ENCODE measurements at places on chromosomes 5 and 9. TPM values are rescaled to one million over a fixed set of nuclear protein-coding genes. Genes with fewer than 3 reads are reported as not detected.

DNA sequence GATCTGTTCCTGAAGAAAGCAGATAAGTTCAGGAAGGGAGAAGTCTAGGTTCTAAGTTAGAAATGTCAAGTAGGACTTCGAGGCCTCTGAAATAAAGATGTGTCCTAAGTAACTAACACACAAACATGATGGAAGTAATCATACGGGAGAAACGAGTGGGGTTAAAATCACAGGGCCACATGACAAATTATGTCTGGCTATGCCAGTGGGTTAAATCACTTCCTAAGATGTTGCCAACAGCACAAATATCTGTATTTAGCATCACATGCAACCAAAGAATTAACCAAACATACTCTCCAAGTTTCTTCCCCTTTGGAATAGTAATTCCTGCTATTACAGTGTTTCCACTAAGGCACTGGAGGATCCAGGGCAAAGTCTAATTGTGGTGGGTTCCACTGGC lies 13.7 kb upstream of the ZSWIM6 start:
- no peak overlapping the region for H3K27ac ChIP-seq
- peaks cover 24% of the 10 kb centered on the region for H3K4me1 ChIP-seq
- no peak for DNase-seq
- H3K27me3 ChIP-seq: no peaks in the 10 kb centered on the region

GRCh38 chr5:125683669-125684068 lies 739.5 kb upstream of the GRAMD2B start:
- no peaks in the 10 kb centered on the region for H3K27me3 ChIP-seq
- DNase-seq: no peak
- no peak overlapping the region for H3K27ac ChIP-seq
- H3K4me1 ChIP-seq: no peaks in the 10 kb centered on the region

DNA sequence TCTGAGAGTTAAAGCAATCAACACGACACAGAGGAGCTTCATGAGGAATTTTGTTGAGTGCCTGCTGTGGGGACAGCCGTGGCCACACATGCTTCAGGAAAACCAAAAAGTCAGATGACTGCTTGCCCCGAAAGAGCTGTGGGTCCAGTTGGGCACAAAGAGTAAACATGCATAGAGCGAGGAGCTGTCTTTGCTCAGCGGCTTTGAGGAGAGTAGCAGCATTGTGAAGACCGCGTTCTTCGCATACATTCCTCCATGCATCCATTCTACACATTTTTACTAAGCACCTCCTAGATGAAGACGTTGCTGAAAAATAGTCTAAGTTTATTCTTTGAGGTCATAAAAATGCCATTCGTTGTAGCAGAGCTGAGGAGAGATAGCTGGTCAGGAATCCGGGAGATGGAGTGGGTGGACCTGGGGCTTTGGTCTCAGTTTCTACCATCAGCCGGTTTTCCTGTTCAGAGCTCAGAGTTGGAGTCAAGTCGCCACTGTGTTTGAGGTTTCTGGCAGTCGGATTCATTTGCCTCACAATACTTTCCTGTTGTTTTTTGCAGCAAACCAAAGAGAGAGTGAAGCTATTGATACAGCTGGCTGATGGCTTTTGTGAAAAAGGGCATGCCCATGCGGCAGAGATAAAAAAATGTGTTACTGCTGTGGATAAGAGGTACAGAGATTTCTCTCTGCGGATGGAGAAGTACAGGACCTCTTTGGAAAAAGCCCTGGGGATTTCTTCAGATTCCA lies 194.5 kb upstream of the OTULINL start:
- peaks cover 52% of the 10 kb centered on the region for H3K36me3 ChIP-seq
- no peak for DNase-seq
- H3K4me3 ChIP-seq: no peak overlapping the region
- no peaks in the 10 kb centered on the region for H3K4me1 ChIP-seq
- no peak overlapping the region for H3K27ac ChIP-seq

DNA sequence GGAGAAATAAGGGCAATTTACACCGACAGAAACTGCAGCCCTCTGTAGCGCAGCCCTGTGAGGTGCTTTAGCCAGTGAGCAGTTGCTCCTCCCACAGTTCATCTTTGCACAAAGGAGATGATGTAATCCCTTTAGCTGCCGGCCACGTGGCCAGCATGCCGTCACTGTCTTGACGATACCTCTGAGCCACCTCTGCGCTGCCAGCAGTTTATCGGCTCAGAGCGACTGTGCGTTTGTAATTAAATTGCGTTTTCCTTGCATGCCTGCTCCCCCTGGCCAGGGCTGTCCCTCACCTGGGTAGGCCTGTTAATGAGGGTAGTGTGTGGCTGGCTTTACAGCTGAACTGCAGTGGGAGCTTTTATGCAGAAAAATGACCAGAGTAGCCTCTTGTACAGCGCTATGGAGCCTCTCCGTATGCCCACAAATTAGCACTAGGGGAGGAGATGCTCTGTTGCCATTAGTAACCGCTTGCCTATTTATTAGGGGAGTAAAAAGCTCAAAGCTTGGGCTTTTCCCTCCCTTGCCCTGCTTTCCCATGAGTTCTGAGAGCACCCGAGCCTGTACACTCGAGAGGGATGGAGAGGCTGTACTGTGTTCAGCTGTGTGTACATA lies 107.0 kb downstream of the TRIO start:
- no peak overlapping the region for H3K4me3 ChIP-seq
- DNase-seq: no peak
- no peaks in the 10 kb centered on the region for H3K27me3 ChIP-seq

GRCh38 chr5:178994580-178995340 lies at the start of gene GRM6:
Gene GRM6 (minus strand): TSS chr5:178995320. CDS start chr5:178994944, 376 bp downstream.
- H3K27ac ChIP-seq: no peak within 1 kb of the TSS
- no peak within 1 kb of the TSS for H3K4me3 ChIP-seq
- H3K4me1 ChIP-seq: no peaks in the 10 kb centered on the region
- H3K27me3 ChIP-seq: peaks cover 14% of the 10 kb centered on the region

Gene DNAJA1
- 118 TPM for polyA plus RNA-seq

GRCh38 chr9:84589542-84589941 lies 80.0 kb upstream of the NTRK2 start:
- DNase-seq: no peak
- no peaks in the 10 kb centered on the region for H3K36me3 ChIP-seq
- H3K4me1 ChIP-seq: no peaks in the 10 kb centered on the region
- H3K27me3 ChIP-seq: peaks cover 3% of the 10 kb centered on the region

Gene DNAH5
- 0.73 TPM for polyA plus RNA-seq

- no peak for DNase-seq
- peaks cover 25% of the 10 kb centered on the region for H3K36me3 ChIP-seq
- no peak overlapping the region for H3K27ac ChIP-seq
- no peaks in the 10 kb centered on the region for H3K27me3 ChIP-seq
- H3K4me1 ChIP-seq: no peaks in the 10 kb centered on the region
Observed at GRCh38 chr9:69232135-69232534, 58.1 kb downstream of the TJP2 start.

Gene LCN6
- polyA plus RNA-seq: not detected

- H3K27me3 ChIP-seq: no peaks in the 10 kb centered on the region
- no peak overlapping the region for H3K27ac ChIP-seq
- H3K4me1 ChIP-seq: peaks cover 3% of the 10 kb centered on the region
- no peaks in the 10 kb centered on the region for H3K36me3 ChIP-seq
Observed at GRCh38 chr9:69030851-69031645, 4.5 kb upstream of the FXN start.

Gene C7
- polyA plus RNA-seq: not detected

DNA sequence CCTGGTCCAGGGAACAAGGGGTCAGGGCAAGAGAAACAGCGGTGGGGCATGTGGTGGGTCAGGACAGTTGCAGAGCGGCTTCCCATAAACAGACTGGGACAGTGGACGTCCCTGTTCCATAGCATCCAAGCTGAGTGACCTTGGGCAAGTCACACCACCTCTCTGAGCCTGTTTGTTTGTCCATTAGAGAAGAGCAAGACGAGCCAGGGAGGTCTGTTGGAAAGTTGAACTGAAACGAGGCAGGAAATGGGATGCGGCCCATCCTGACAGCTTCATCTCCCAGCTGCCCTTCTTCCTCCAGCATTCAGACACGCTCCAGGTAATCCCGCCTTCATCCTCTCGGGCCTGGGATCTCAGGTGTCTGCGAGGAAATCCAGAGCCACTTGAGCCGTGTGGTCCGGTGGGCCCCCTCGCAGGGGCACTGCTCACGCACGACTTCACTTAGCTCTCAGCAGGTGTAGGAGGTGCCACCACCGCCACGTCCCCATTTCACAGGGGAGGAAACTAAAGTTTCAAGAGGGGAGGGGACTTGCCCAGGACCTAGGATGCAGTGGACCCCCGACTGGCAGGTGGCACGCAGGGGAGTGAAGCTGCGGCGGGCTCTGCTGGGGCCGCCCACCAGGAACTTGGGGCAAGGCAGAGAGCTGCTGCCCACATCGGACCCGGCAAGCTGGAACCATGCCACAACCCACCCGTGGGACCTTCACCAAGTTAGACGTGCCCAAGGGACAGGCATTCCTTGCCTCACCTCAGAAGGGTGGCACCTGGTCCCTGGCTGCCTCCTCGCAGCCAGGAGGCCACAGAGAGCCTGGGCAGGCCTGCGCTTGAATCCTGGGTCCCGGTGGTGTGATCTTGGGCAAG lies 13.0 kb downstream of the PTGES2 start:
- no peaks in the 10 kb centered on the region for H3K27me3 ChIP-seq
- H3K4me3 ChIP-seq: no peak overlapping the region
- peaks cover 3% of the 10 kb centered on the region for H3K36me3 ChIP-seq

- H3K4me1 ChIP-seq: no peaks in the 10 kb centered on the region
- H3K36me3 ChIP-seq: no peaks in the 10 kb centered on the region
- DNase-seq: no peak
- no peak overlapping the region for H3K4me3 ChIP-seq
Observed at GRCh38 chr5:38060354-38060753, 198.0 kb upstream of the EGFLAM start.

Gene NKD2
- not detected for polyA plus RNA-seq

DNA sequence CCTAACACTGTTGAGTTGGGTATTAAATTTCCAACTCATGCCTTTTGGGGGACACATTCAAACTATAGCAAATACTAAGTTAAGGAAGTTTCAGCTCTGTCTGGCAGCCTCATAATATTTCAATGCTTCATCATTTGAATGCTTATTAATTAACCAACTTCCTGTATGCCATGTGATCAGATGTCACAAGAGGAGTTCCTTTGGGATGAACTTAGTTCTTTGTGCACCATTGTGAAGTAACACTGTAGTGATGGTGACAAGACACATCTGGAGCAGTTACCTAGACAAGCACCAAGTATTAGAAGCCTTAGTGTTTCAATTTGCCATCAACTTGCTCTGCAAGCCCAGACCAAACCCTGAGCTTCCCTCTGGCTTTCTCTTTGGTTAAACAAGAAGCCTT lies 90.7 kb upstream of the IL12B start:
- no peaks in the 10 kb centered on the region for H3K36me3 ChIP-seq
- DNase-seq: no peak
- no peak overlapping the region for H3K27ac ChIP-seq
- no peak overlapping the region for H3K4me3 ChIP-seq
- H3K27me3 ChIP-seq: no peaks in the 10 kb centered on the region

DNA sequence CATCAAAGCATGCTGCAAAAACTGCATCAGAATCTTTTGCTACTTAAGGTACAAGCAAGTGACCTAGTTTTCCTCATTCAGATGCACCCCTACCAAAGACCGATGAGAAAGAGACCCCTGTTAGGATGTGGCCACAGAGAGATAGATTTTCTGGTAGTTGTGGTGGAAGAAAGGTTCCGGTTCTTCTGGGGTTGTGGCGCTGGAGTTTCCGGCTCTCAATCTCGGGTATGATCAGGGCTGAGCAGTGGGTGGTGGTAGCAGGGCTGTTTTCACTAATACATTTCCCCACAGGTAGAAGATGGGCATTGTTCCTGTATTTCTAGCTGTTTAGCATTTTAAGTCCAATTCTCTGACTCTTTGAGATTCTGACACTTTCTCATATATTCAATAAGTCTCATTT lies 58.4 kb downstream of the PCSK1 start:
- H3K27me3 ChIP-seq: peaks cover 3% of the 10 kb centered on the region
- DNase-seq: no peak
- no peaks in the 10 kb centered on the region for H3K36me3 ChIP-seq
- H3K4me3 ChIP-seq: no peak overlapping the region
- H3K27ac ChIP-seq: no peak overlapping the region
- H3K4me1 ChIP-seq: no peaks in the 10 kb centered on the region

Gene MAMDC2
- polyA plus RNA-seq: 1.3 TPM

- H3K27me3 ChIP-seq: peaks cover 3% of the 10 kb centered on the region
- H3K4me1 ChIP-seq: peaks cover 20% of the 10 kb centered on the region
- H3K4me3 ChIP-seq: no peak overlapping the region
- H3K36me3 ChIP-seq: peaks cover 1% of the 10 kb centered on the region
Observed at GRCh38 chr5:128534726-128535125, 3.3 kb downstream of the FBN2 start.

GRCh38 chr9:135065151-135065550 lies 22.3 kb upstream of the OLFM1 start:
- H3K27ac ChIP-seq: no peak overlapping the region
- H3K4me3 ChIP-seq: no peak overlapping the region
- no peaks in the 10 kb centered on the region for H3K27me3 ChIP-seq
